Coronary artery (tissue), 2 donors: ENCODE measurements at places on chromosomes 13 and 19.

DNA sequence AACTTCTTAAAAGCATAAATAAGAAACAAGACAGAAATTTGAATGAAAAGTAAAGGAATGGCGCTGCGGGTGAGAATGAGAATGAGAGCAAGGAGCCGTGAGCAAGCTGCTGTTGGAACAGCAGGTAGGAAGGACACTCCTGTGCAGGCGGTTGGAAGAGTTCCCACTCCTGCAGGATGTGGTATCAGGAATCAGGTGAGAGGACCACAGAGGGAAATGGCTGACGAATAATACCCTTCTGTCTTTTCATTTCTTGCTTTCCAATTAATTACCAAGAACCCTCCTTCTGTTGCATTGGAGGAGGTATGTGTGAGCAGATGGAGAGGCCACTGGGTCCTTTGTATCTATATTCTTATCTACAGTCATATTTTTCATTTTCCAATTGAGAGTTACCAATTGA is 1504.2 kb downstream of the EFNB2 start:
- DNase-seq: no peak

DNA sequence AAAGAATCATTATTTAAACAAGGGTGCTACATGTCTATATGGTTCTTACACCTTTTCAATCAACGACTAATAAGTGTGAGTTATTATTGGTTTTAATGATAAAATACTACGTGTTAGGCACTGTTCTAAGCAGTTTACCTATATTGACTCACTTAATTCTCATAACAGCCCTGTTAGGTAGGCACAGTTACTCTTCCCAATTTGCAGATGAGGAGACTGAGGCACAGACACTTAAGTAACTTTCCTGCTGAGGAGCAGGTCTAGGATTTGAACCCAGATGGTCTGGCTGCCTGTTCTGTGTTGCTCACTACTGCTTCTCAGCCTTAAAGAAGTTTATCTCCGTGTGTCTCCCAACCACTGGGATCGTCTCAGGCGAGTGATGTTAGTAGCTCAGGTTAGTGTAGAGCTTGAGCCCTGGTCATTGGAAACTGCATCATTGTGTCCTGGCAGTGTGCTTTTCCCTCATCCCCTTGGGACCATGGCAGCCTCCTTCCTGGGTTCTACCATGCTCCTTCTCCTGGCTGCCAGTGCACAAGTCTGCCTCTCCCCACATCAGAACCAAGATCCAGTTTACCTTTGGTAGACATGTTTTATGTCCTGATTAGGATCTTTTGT is 10.9 kb downstream of the UBAC2 start:
- DNase-seq: no peak

DNA sequence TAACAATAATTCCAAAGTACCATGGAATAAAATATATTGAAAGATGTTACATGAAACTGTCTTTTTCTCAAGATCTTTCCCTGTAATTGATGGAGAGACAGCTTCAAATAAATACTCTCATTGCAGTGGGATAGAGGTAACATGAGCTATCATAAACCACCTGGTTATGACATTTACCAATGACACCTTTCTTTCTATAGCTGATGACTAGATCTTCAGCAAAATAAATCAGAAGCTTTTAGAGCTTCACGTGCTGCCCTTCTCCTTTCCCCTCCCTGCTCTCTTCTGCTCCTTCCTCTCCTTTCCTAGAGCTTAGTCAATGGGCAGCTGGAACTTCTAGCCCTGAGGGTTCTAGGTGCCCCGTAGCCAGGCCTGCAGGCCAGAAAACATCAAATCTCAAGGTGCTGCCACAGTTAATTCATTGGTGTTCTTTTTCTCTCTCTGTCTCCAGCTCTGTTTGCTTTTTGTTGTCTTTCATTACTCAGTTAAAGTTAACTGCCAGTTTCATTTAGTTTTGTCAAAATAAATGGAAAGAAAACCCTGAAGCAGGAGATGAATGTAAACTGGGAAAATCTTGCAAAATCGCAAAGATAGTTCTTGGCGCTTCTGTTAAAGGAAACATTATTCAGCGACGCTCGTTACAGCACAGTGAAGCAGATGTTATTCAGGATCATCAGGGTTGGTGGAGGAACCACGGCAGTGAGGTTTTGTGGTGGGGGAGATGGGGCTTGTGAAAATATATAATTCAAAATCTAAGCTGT is 8.3 kb upstream of the METTL21C start:
- DNase-seq: no peak

GRCh38 chr13:99861771-99862170 is 109.8 kb downstream of the ZIC5 start:
- DNase-seq: no peak

GRCh38 chr13:80889829-80890228 is 548.9 kb upstream of the SPRY2 start:
- DNase-seq: no peak

GRCh38 chr13:77909827-77910226 is 8.8 kb downstream of the EDNRB start:
- DNase-seq: no peak

DNA sequence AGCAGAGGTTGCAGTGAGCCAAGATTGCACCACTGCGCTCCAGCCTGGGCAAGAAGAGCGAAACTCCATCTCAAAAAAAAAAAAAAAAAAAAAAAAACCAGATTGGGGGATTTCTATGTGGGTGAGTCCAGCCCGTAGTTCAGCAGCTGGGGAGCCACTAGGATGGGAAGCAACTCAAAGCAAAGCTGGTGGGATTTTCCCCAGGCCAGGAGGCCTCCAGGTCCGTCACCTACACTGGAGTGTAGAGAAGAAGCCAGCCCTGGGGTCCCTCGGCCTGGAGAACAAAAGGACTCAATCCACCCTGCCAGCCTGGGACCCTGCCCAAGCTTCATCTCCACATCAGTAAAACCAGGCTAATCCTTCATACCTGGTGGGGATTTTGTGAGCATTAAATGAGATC is 121.3 kb upstream of the CACNA1A start:
- no peak for DNase-seq

DNA sequence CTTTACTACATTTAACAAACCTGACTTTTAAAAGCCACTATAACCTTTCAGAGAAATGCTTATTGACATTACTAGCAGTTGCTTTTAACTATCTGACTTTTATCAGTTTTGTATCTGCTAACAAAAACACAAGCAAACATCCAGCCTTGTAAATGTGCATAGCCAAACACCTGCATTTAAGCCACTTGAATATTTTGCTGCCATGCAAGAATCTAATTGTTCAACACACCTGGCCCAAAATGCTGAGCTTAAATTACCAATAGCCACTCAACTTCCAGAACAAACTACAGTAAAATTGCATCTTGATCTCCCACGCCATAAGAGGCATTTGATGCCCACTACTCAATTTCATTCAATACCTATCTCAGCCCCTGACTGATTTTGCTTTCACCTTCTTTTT is 9.3 kb downstream of the ZIC5 start:
- DNase-seq: no peak

- DNase-seq: no peak
These were observed 2.3 kb downstream of the TULP2 start for GRCh38 chr19:48896191-48896720.

GRCh38 chr13:72431981-72432682 is 295.3 kb downstream of the MZT1 start:
- no peak for DNase-seq

DNA sequence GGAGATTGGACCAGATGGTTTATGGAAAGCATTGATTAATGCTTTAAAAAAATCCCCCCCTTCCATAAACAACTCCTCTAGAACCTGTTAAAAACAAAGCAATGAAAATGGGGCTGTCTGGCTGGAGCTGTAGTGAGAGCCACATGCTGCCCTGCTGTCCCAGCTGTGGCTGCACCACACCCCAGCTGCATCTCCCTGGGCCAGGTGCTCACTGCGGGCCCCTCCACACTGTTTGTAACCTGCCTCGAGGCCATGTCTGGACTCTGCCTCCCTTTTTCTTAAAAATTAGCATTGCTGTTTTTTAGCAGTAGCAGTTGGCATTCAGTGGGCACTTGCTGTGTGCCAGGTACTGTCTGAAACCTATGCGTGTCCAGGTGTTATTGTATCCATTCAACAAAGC is 15.2 kb upstream of the F2RL3 start:
- no peak for DNase-seq
